ENCODE measurements at places on chromosomes 1 and 21. TPM values are rescaled to one million over a fixed set of nuclear protein-coding genes. Genes with fewer than 3 reads are reported as not detected.

DNA sequence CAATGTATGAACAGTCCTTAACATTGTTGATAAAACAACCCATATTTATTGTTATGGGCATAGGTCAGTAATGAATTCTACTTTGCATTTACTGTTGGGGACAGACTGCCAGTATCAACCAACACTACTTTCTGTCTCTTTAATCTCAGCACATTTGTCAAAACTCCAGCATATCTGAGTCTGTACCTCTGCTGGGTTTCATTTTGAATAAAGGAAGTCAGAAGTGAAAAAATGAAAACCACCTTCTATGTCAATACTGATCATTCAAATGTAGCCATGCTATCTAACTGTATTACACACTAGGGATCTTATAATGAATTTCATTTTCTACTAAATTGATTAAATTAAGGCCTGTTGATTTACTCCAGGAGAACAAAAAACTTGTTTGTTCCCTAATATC, 24.2 kb upstream of the CXADR start:
- DNase-seq: no peak

DNA sequence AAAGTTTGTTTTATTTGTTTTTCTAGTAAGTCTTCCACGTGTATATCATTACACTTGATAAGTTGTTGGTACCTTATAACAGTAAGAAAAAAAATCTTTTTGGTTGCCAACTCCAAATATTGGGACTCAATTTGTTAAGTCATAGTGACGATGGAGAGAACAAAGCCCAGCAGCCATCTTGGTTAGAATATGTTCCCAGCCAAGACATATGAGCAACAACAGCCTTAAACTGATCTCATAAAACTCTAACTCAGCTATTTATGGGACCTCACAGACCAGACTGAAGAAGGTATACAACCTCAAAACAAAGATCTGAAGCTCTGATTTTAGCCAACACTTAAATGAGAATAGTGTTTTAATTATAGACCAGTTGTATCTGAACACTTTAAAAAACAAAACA, 281.3 kb downstream of the VAV3 start:
- no peak for DNase-seq

KRTAP19-1 gene
- not detected for polyA plus RNA-seq

- DNase-seq: no peak
These were observed 48.5 kb downstream of the CAPN2 start for GRCh38 chr1:223760833-223761232.

GRCh38 chr1:67724928-67725560, 40.0 kb downstream of the GADD45A start:
- no peak for DNase-seq

CCSAP gene
- 11.5 TPM for polyA plus RNA-seq

DNA sequence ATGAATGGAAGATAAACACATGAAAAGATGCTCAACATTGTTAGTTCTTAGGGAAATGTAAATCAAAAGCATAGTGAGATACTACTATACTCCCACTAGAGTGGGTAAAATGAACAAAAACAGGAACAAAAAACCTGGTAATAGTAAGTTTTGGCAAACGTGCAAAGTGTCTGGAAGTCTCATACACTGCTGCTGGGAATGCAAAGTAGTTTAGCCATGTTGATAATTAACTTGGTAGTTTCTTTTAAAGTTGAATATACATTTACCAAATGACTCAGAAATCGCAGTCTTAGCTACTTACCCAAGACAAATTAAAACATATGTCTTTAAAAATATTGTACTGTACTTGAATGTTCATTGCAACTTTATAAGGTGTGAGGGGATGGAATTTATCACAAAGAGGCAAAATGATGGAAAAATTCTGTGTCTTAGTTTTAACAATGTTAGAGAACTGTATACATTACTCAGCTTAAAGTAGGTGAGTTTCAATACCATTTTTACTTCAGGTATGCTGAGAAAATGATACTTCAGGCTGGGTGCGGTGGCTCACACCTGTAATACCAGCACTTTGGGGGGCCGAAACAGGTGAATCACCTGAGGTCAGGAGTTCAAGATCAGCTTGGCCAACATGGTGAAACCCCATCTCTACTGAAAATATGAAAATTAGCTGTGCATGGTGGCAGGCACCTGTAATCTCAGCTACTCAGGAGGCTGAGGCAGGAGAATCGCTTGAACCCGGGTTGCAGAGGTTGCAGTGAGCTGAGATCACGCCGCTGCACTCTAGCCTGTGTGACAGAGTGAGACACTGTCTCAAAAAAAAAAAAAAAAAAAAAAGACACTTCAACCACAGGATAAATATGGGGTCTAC, 102.3 kb downstream of the PDE4B start:
- no peak for DNase-seq

MRPL39 gene
- polyA plus RNA-seq: 39.0 TPM

DNA sequence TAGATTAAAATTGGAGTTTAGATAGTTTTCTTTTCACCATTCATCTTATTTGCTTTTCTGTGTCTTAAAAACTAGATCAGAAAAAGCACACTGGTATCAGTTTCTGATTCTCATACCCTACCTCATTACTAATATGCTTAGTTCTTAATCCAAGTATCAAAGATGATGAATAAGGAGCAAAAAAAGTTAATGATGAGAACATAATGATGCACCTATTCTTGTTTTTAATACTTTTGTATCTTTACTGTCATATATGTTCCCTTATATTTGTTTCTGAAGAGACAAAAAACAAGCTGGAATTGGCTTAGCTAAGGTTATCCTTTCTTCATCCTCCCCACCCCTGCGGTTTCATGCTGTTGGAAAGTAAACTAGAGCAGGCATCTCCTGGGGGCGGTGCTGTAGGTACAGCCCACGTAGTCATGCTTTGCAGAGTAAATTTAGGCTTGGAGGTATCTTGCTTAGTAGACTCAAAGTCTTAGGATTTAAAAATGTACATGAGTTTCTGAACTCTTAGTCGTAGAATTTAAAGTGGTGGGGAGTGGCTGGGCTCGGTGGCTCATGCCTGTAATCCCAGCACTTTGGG, 16.4 kb downstream of the CNIH4 start:
- no peak for DNase-seq

MTARC2 gene
- polyA plus RNA-seq: 12.5 TPM

GRCh38 chr21:19458295-19458694, 1054.7 kb upstream of the TMPRSS15 start:
- no peak for DNase-seq

GRCh38 chr1:168121401-168122011, 15.2 kb downstream of the GPR161 start:
- no peak for DNase-seq

MFAP2 gene
- 582 TPM for polyA plus RNA-seq

DNA sequence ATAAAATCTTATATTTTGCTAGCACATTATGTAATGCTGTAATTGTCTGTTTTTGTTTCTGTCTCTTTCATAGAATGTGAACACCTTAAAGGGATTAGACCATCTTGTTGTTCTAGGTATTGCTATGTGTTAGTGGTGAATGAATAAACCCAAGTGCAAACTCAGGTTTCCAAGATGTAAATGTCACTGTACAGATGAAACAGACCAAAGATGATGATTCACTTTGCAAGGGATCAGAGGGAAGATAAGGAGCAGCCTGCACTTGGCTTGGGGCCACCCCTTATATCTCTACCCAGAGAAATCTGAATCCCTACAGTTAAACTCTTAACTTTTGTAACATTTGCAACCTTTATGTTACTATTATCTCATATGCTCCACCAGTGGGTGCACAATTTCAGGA, 25.4 kb downstream of the UROD start:
- no peak for DNase-seq

DNA sequence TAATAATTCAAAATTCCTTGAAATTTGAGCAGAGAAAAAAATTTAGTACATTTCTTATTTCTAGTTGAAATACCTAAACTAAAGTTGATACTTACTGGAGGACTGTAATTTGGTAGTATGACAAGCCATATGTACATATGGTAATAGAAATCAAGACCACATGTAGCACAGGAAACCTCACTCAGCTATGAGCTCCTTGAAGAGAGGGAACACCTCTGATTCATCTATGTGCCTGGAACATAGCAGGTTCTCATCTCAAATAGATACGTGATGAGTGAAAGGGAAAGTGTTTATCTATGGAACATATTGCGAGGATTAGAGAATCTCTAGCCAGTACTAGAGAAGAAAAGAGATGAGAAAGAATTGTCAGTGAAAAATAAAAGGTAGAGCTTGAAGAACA, 47.9 kb upstream of the GNG4 start:
- no peak for DNase-seq

GRCh38 chr1:180251526-180252305, 21.7 kb downstream of the LHX4 start:
- no peak for DNase-seq

- no peak for DNase-seq
These were observed 213.8 kb downstream of the SIPA1L2 start for GRCh38 chr1:232416026-232416568.

- no peak for DNase-seq
These were observed 6.1 kb upstream of the RABGAP1L start for GRCh38 chr1:174153085-174153824.

RGS13 gene
- polyA plus RNA-seq: not detected

DNA sequence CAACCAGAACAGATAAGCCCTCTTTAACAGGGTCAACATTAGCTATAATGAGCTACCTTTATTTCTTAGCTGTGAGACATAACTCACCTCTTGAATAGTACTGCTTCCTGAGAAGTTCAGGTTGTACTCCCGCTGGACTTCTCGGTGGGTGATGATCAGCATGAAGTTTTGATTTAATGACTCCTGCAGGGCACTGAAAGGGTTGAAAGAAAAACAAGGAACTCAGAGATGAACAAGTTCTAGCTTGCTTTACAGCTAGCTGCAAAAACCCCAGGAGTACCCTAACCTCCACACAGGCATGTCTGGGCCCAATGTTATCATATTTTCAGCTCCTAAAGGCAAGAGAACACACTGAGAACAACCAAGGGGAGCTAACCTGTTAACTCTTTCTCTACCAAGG, 254.4 kb downstream of the FAF1 start:
- DNase-seq: no peak

IL23R gene
- 0.09 TPM for polyA plus RNA-seq

DNA sequence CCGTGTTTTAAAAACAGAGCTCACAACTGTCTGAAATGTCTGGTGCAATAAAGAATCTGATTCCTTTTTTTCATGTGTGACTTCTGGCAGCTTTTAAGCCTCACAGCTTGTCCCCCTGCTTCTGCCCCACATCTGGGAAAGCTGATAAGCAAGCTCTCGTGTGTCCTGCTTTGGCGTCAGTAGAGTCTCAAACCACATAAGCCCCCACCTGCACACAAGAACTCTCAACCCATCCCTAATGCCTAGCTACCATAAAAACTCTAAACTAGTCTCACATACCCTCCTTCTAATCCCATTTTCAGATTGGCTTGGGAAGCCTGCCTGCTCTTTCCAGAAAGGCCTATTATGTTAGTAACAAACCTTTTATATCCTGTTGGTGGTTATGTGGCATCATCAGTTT, 94.6 kb upstream of the DAB1 start:
- no peak for DNase-seq

- no peak for DNase-seq
These were observed 75.2 kb downstream of the CATSPERE start for GRCh38 chr1:244536316-244536715.

KCNA2 gene
- 0.45 TPM for polyA plus RNA-seq

- no peak for DNase-seq
These were observed 220.1 kb upstream of the KCNK2 start for GRCh38 chr1:214862421-214862820.

- no peak for DNase-seq
These were observed 169.3 kb downstream of the SEC16B start for GRCh38 chr1:177800400-177801088.

All from left renal pelvis (tissue), 4 donors.